Activated naive CD4-positive, alpha-beta T cell treated with Interleukin-2 at 50 U/mL for 16 hours (primary cell): ENCODE measurements at places on chromosomes 16 and 17.

DNA sequence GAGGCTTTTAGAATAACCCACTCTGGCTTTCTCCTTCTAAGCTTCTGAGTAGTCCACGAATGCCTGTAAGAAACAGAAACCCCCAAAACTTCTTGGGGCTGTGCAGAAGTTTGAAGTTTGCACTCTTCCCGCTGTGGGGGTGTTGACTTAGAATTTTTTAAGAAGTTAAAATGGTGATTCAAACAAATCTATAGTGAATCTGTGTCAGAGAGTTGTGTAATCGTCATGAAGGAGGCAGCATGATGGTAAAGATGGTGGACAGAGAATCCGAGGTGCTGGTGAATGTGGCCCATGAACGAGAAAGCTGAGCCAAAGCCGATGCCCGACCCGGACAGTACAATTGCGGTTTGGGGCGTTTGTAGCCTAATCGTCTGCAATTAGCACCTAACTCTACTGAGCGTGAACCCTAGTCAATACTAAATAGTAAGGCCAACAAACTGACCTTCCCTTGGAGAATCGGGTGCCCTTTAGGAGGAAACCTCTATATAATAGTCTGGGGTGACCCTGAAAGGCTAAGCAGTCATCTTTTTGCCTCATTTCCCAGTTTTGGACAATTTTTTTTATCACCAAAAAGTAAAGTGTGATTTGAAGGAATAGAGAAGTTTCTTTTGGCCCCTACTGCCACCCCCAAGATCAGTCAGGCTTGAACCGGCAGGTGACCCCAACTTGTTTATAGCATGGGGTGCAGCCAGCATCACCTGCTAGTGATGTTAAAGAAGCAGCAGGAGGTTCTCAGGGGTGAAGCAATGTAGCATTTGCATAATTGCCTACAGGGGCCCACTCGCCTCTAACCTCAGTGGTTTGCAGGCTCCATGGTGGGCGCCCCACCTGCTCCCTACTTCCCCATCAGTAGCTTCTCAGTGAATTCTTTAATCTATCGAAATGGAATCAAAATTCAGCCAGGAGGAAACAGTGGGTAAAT is 11.2 kb downstream of the IRF8 start:
- no peak for DNase-seq

DNA sequence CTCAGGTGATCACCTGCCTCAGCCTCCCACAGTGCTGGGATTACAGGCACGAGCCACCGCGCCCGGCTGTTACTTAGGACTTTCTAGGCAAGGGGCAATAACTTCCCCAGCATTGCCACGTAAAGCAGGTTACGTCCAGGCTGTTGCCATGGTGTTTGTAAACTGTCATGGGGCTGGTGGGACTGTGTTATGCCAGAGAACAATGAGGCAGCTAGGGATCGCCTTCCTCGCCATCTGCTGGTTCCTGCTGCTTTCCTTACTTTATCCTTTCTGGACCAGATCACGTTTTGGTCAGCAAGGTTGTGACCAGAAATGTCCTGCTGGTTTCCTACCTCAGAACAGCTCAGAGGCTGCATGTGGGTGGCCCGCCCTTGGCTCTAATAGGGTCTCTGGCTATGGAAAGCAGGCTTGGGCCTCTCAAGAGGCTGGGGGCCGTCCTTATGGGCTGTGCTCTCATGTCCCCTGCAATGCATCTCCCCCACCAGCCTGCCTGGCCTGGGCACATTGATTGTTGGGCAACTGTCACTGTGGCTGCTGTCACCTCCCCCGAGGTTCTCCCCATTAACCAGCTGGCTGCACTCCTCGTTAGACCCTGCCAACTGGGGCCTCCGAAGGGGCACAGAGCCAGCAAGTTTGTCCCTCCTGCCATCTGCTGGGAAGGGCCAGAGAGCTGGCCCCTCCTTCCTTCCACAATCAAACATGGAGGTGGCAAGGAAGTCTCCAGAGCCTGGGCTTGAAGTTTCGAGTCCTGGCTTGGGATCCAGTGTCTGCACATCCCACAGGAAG is 28.2 kb upstream of the ZC3H18 start:
- no peak for DNase-seq

DNA sequence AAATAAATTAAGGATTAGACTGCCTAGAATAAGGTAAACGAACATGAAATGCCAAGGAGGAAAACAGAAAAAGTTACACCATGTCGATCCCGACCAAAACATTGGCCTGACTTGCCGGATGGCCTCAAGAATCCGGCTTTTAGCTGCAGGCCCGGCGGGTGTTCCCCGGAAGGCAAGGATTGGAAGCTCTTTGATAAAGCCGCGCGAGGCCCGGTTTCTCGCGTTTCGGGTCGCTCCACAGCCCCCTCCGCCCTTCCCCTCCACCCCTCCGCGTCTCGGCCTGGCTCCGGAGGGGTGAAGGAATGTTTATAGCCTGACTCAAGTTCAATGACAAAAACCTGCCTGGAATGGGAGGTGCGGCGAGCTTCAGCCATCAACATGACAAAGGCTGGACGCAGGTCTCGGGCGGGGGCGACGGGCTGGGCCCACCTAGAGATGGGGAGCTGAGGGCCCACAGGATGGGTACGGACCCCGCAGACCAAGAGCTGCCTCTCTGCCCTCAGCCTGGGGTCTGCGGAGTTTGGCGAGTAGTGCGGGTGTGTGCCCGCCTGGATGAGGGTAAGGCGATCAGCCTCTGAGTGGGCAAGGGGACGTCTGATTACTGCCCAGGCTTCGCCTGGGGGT is 2.6 kb downstream of the PRAC1 start:
- DNase-seq: no peak

DNA sequence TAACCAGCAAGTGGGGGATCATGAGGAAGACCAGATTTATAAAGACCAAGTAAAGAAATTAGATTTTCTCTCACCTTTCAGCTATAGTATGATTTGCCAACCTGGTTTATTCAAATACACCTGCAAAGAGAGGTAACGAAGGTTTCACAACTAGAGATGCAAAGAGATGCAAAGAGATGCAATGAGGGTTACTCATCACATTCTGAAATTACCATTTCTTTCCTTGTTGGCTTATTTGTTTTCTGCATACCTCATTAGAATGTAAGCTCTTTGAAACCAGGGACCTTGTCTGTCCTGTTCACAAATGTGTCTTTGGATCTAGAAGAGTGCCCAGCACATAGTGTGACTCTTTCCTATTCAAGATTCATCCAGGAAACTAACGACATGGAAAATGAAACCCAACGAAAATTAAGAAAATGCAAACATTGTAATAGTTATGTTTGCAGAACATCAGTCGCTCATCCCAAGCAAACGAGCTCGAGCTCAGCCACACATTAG is 9.0 kb upstream of the LONP2 start:
- DNase-seq: no peak

- DNase-seq: no peak
Measured at GRCh38 chr17:13558588-13558987, 43.1 kb downstream of the HS3ST3A1 start.

DNA sequence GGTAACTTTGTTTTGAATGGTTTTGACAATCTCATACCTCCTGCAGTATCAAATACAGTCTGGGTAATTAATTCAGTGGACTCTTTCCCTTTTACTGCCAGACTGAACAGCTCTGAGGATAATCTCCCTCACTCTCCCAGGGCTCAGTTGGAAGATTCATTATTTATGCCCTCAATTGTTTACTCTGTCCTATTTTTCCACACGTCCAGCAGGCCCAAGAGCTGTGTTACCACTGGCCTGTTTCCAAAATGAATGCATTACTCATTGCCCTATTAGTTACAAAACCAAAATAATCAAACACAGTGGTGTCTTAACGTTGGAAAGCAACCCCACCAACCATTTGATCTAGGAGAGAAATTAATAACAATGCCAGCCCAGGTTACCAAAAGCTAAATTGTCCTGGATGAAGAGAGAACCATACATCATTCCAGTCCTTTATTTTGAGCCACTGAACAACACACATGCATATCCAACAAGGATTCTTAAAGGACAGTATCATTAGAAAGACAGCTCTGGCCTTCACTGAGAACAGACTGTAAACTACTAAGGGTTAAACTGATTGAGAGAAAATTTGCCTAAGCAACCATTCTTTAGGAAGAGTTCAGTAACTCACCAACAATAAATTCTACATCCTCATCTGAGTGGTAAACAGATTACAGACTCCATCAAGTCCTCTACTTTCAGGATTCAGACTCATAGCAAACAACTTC is 34.5 kb downstream of the FAM222B start:
- DNase-seq: no peak

GRCh38 chr16:85139881-85140339 is 27.6 kb upstream of the CIBAR2 start:
- no peak for DNase-seq

GRCh38 chr17:33955461-33955860 is 299.6 kb upstream of the CCL2 start:
- no peak for DNase-seq

- no peak for DNase-seq
Measured at GRCh38 chr16:75552951-75553350, 3.1 kb downstream of the TMEM231 start.

GRCh38 chr17:54196751-54197150 is 374.0 kb downstream of the KIF2B start:
- DNase-seq: no peak

DNA sequence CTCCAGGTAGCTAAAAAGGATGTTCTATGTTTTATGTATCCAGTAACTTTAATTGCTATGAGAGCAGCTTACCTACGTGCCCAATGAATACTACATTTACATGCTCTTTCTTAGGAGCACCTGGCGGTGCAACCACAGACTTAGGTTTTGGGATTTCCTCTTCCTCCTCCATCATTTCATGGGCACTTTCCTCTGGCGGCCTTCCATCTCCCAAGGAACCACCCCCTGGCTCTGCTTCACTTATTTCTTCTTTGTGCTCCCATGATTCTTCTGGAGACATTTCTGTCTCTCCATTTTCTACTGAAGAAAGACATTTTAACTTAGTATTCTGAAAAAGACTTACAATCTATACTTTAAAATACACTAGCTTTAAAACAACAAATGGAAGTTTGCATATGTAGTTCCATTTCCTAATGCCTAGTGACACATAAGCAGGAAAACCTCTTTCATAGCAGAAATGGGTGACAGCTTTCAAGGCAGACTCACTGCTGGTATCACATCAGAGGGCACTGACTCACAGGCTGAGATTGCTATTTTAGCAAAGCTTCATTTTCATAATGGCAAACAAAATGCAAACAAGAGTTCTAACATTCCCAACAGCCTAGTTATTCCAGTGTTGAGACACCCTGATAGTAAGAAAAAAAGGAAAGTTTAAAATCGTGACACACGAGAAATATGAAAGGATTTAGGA is 19.1 kb downstream of the GSPT1 start:
- DNase-seq: no peak

- DNase-seq: no peak
Measured at GRCh38 chr16:58057121-58057520, 31.6 kb downstream of the MMP15 start.

GRCh38 chr17:81285894-81286293 is 9.2 kb downstream of the SLC38A10 start:
- no peak for DNase-seq

- no peak for DNase-seq
Measured at GRCh38 chr17:45022655-45023339, 28.6 kb downstream of the DCAKD start.

GRCh38 chr17:74893936-74894671 is 671 bp upstream of the FADS6 start:
- no peak for DNase-seq

DNA sequence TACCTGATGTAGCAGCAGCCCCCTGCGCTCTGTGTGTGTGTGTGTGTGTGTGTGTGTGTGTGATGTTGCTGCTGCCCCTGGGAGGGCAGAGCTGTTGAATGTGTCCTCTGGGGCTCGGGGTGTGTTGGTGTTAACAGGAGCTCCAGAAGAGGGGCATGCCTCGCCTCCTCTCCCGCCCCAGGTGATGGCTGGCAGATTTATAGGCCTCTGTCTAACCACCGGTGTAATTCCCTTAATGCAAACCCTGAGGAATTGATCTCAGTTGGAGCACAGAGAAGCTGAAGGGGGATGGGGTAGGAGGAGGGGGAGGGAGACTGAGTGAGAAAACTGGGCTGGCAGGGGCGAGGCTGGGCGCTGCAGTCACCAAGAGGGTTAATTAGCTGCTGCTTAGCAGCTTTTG is 10.0 kb downstream of the CACNA1G start:
- no peak for DNase-seq

GRCh38 chr16:81465375-81465943 is 20.9 kb downstream of the CMIP start:
- no peak for DNase-seq

DNA sequence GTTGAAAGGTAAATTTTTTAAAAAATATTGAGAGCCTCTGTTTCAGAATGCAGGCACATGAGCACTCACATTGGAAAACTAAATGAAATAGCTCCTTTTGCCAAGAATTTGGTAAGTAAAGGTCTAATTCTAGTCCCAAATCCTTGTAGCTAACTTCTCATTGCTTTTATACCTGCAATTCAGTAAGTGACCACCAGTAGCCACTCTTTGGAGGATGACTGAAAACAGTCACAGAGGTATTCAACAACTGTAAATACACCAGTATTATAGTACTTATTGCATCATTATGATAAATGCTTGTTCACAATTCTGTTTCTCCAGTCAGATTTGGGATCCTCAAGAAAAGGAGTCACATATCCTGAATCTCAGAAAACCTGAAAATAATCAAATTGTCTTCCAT is 562.4 kb upstream of the CDH11 start:
- DNase-seq: no peak

GRCh38 chr16:58582971-58583765 is 46.5 kb downstream of the CNOT1 start:
- DNase-seq: no peak

GRCh38 chr17:35022536-35023063 is 40.9 kb downstream of the RFFL start:
- peak; percentile 76 for DNase-seq
